ENCODE measurements at places on chromosomes 3 and 15.

GRCh38 chr3:124657138-124657537 lies 73.1 kb upstream of the UMPS start:
- no peak for DNase-seq

GRCh38 chr3:117998071-117998470 lies 1036.6 kb downstream of the IGSF11 start:
- DNase-seq, result no peak

- no peak for DNase-seq
Observed at GRCh38 chr15:34652726-34653033, 69.2 kb upstream of the GOLGA8B start.

- peak; percentile 100 for DNase-seq
Observed at GRCh38 chr3:16124636-16125035, 49.8 kb upstream of the GALNT15 start.

DNA sequence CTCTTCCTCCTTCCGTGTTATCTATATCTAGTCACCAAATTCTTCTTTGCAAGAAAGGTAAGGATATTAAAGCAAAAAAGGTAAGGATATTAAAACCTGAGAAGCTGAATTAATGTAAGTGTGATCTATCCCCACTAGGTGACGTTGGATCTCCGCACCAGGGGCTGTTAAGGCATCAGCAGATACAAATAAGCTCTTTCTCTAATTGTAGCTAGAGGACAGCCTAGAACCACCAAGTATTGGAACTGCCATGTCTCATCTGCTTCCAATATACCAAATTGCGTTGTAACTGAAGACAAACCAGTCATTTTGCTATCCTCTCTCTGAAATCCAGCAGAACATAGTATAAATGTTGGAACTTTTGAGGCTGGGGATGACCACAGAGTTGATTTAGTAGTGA lies 471.2 kb upstream of the TGFBR2 start:
- DNase-seq, result no peak

DNA sequence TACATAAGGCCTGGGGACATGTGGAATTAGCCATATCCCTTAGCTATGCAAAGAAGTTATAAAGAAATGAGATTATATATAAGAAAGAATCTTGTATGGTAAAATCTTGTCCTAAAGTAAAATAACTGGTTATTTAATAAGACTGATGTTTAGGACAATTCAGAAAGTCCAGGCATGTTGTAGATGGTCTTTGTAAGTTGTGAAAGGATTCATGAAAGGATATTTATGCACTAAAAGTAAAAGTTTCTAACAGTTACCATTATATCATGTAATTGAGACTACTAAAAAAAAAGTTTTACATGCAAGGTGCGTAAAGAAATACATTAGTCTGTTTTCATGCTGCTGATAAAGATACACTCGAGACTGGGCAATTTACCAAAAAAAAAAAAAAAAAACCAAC lies 146.3 kb downstream of the FMN1 start:
- DNase-seq, result no peak

DNA sequence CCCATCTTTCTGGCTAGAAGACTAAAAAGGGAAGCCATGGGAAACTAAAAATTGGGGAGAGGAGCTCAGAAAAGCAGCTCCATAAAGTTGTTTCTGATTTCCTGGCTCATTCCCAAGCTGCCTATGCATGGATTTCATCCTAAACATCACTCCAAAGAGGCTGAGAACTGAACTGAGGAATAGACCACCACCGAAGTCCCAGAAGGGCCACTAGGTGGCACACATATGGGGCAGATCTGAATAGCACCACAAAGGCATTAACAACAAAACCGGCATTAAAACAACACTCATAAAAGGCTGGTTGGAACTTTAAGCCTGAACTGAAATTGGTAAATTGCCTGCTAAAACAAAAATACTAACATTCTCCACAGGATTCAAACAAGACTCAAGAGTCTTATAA lies 106.3 kb downstream of the PLD1 start:
- DNase-seq, result peak; percentile 32

GRCh38 chr15:58163985-58164384 lies 25.8 kb downstream of the AQP9 start:
- no peak for DNase-seq

DNA sequence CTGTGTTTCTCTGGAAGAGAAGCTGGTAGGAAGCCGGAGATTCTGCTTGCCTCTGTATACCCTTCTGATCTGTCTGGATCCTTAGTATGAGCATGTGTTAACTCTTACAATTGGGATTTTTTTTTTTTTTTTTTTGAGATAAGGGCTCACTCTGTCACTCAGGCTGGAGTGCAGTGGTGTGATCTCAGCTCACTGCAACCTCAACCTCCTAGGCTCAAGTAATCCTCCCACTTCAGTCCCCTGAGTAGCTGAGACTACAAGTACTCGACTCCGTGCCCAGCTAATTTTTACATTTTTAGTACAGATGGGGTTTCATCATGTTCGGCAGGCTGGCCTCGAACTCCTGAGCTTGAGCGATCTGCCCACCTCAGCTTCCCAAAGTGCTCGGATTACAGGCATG lies 44.5 kb downstream of the RPN1 start:
- no peak for DNase-seq

GRCh38 chr3:134525293-134525692 lies 39.4 kb downstream of the CEP63 start:
- DNase-seq, result no peak

- DNase-seq, result no peak
Observed at GRCh38 chr15:67079361-67079760, 14.0 kb downstream of the SMAD3 start.

- DNase-seq, result no peak
Observed at GRCh38 chr3:128362026-128362965, 104.4 kb downstream of the DNAJB8 start.

DNA sequence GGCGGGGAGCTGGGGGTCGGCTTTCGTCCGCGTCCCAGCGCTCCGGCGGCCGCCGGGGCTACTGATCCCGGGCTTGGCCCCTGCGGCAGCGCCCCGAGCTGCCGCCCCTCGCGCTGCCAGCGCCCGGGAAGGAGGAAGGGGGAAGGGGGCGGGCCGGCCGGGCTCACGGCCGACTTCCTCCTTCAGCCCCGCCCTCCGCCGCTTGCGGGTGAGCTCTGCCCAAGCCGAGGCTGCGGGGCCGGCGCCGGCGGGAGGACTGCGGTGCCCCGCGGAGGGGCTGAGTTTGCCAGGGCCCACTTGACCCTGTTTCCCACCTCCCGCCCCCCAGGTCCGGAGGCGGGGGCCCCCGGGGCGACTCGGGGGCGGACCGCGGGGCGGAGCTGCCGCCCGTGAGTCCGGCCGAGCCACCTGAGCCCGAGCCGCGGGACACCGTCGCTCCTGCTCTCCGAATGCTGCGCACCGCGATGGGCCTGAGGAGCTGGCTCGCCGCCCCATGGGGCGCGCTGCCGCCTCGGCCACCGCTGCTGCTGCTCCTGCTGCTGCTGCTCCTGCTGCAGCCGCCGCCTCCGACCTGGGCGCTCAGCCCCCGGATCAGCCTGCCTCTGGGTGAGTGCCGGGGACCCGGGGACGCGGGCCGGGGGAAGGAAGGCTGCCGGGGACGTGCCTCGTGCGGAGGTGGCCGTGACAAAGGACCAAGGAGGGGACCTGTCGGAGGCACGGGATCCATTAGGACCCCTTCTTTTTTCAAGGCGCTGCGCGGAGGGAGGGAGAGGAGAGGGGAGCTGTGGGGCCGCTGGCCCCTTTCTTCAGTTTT lies at the start of gene SEMA4B:
TSS of gene SEMA4B (plus strand) at position 201 of the 814 bp plus-strand sequence. CDS start at position 450, 249 bp downstream.
- DNase-seq, result peak; percentile 39

DNA sequence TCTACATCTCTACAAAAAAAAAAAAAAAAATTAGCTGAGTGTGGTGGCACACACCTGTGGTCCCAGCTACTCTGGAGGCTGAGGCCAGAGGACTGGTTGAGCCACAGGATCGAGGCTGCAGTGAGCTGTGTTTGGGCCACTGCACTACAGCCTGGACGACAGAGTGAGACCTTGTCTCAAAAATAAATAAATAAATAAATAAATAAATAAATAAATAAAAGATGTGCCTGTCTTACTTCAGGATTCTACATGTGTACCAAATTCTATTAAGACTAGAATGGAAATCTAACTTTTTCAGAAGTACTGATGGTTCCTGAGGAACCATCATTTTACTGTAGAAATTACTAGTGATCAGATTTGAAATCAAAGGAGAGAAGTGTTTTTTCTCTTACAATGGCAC lies 51.9 kb downstream of the TTBK2 start:
- DNase-seq, result no peak

DNA sequence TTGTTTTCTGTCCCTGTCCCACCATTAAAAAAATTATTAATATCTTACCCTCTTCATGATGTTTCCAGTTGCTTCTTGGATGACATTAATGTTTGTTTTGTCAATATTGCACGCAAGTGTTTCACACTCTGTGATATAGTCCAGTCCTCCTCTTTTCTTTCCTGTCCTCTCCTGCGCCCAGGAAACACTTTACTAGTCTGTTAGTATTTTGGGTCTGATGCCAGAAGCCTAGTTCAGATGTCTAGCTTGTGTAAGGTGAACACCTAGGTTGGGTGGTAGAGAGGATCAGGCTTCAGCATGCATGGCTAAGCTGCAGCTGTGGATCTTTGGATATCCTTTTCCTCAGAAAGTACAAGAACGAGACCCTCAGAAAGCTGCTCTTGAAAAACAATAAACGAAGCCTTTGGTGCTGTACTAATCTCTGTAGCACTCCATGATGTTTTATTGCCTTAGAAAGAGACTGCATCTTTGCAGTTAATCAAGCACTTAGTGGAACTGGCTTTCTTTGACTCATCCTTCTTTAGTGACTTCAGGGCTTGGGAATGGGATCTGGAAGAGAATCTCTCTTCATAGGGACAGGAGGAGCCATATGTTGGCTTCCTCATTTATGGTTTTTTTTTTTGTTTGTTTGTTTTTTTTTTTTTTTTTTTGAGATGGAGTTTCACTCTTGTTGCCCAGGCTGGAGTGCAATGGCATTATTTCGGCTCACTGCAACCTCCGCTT lies 253.4 kb downstream of the LPP start:
- DNase-seq, result peak; percentile 77

- peak; percentile 59 for DNase-seq
Observed at GRCh38 chr3:23325466-23326065, 122.4 kb downstream of the UBE2E2 start.

DNA sequence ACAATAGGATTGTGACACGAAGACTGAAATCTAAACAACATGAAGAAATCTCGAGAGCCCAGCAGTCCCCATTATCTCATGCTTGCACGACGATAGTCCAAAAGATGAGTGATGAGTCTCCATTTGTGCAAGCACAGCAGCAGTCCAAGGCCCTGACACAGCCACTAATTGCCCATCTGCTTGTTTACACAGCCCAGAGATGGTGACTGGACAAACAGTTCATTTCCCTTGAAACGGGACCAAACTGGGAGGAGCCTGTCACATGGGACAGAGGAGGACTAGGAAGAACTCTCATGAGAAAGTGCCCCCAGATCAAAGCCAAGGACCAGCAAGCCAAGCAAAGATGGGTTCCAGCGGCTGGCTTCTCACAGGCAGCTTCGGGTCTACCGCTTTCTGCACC lies 121.0 kb downstream of the GREM1 start:
- DNase-seq, result peak; percentile 98

- DNase-seq, result no peak
Observed at GRCh38 chr15:56732886-56733135, 498 bp downstream of the ZNF280D start.

DNA sequence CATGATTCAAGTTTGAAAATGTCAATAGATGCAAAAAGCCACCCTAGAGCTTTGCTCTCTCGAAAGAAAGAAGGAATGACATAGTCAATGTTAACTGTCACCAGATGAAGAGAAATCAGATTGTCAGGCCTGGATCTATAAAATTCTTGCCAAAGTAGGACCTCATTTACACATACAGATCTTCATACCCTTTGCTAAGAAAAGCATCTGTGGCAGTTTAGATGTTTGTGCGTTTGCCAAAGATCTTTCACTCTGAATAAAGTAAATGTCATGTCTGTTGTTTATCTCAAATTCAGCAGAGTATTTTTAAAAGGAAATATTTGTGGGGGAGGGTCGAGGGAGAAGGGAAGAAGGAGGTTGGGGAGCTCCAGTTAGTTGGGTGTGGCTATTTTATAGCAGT lies 119.4 kb downstream of the FEZF2 start:
- DNase-seq, result no peak

- no peak for DNase-seq
Observed at GRCh38 chr3:15330031-15330596, 2.3 kb downstream of the SH3BP5 start.

DNA sequence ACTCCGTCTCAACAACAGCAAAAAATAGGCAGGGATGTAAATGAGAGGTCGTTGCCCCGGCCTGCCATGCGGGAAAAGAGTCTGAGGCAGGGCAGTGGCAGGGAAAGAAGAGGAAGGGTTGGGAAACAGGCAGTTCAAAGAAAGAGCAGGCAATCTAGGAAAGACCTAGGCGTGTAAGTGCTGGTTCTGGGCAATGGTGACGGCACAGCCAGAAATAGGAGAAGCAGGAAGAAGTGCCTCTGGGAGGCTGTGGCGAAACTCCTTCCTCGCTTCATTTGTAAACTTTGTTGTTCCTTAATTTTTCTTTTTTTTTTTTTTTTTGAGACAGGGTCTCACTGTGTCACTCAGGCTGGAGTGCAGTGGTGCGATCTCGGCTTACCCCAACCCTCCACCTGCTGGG lies 4.3 kb downstream of the SLC51A start:
- DNase-seq, result no peak

- DNase-seq, result no peak
Observed at GRCh38 chr3:3708769-3709115, 90.5 kb upstream of the LRRN1 start.

DNA sequence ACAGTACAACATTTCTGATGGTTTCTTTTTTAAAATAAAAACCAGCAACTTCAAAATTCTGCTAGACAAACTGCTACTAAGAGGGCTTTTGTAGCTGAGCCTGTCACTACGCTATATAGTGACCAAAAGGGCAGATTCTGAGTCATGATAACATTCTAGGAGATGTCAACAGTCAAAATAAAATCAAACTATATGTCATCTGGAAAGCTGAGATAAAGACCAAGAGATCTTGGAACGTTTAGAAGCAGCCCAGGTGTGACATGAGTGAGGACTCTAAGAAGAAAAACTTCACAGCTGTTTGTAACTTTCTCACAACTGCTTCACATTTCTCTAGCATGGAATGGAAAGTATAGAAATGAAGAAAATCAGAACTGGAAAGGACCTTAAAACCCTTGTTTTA lies 84.6 kb downstream of the FILIP1L start:
- no peak for DNase-seq

DNA sequence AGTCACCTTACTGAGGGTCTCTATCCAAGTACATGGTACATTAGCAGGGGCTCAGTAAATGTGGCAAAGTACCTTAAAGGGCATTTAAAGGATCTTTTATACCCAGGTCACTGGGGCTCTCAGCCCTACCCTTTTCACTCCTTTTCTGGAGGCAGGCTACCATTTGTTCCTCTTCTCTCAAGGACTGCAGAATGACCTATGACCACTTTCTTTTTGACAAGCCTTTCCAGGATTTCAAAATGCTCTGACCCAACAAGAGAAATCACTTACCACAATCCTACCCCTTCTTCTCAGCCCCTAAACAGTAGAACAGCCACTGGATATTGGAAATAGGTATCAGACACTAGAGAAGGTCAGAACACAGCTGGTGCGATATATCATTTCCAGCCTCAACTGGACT lies 221.8 kb upstream of the TPRG1 start:
- no peak for DNase-seq

All from HCEC 1CT (cell line).